ENCODE measurements at places on chromosomes 4 and X.

DNA sequence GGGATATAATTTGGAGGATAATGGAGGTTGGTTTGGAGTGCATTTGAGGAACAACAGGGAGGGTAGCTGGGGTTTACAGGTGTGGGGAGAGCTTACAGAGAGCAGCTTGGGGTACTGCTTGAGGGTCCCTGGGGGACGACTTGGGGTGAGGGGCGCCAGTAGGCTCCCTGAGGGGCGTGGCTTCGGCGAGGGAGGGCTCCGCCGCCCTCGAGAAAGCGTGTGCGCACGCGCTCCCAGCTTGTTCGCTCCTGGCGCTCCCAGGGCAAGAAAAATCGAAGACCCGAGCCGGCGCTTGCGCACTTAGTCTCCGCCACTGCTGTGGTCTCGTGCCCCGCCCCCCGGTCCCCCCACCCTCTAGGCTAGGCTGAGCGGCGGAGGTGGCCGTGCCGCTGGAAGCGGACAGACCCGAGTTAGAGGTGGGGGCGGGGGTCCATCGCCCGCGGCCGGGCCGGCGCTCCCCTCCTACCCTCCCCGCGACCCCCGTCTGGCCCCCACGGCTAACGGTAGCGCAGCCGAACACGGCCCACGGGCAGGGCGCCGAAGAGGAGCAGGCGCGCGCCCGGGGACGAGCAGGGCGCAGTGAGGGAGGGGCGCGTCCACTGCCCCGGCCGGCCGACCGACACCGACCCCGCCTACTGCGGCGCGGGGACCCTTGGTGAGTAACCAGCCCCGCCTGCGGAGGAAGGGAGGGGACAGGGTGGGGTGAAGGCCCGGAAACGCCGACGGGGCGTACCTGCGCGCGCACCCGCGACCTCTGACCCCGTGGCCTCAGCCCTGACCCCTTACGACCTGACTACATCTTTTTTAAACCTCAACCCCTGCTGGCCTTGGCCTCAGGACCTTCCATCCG is 5.4 kb upstream of the CCDC120 start:
- peak; percentile 44 for DNase-seq

DNA sequence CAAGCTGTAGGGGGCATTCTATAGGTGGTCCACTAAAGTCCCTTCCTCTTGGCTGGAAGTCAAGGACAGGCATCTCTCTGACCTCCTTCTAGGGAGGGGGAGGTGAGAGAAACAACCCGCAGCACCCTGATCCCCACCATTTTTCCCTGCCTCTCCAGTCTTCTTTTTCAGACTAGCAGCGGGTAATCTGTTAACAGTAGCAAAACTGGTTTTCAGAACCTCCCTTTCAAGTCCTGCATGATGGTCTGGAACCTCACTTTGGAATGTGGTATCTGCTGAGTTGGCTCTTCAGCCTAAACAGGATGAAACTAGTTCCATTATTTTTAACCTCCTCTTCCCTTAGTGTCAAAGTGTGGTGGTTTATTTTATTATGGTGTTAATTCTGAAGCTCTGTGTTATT is 196.0 kb downstream of the NWD2 start:
- no peak for DNase-seq

GRCh38 chr4:151094290-151094751 is 5.1 kb upstream of the RPS3A start:
- DNase-seq: no peak

DNA sequence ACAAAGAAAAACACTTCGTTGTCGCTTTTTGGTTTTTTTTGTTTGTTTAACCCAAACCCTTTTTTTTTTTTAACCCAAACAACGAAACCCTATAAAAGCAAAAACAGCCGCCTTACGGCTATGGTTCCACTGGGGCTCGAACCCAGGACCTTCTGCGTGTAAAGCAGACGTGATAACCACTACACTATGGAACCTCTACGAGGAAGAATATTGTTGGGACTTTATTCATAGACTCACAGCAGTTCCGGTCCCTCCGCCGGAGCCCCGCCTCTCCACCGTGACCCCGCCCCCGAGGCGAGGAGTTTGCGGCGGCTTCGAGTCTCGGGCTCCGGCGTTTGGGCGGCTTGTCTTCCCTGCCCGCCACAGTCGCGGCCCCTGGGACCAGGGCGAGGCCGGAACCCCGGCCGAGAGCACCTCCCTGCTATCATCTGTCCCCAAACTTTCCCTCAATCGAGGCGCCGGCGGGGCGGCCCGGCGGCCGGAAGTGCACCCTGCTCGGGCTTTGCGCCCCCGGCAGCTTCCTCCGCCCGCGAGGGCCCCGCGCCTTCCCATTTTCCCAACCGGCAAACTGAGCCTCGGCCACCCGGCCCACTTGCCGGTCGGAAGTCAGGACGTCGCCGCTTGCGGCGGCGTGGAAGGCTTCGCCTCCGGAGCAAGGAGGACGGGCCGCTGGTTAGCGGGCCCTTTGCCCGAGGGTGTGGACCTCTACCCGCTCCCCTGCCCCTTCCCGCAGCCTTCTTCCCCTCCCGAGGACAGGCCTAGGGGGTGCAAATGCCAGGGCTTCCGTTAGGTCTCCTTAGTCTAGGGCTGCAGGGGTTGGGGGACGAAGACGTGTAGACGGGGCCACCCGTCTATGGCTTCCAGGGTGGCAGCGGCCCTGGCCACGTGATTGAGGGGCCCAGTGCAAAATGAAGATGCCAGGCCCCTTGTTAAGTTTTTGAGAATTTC is 3.2 kb upstream of the RS1 start:
- DNase-seq: peak; percentile 48

DNA sequence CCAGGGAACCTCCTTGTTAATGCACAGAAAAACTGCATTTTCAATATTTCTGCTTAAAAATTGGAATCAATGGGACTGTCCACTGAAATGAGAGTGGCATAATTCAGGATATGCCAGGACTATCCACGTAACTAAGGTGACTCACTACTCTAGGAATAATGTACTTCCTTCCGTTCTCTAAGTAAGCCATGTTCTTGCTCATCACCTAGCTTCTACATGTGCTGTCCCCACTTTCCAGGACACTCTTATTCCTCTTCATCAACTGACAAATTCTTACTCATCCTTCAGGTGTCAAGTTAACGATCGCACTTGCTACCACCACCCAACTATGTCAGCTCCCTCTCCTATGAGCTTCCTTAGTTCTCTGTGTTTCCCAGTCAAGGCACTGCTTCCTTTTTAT is 342.8 kb upstream of the F9 start:
- no peak for DNase-seq

GRCh38 chr4:37978248-37978924 is 18.2 kb downstream of the PTTG2 start:
- peak; percentile 13 for DNase-seq

GRCh38 chrX:133516686-133517085 is 101.4 kb upstream of the GPC4 start:
- DNase-seq: no peak

DNA sequence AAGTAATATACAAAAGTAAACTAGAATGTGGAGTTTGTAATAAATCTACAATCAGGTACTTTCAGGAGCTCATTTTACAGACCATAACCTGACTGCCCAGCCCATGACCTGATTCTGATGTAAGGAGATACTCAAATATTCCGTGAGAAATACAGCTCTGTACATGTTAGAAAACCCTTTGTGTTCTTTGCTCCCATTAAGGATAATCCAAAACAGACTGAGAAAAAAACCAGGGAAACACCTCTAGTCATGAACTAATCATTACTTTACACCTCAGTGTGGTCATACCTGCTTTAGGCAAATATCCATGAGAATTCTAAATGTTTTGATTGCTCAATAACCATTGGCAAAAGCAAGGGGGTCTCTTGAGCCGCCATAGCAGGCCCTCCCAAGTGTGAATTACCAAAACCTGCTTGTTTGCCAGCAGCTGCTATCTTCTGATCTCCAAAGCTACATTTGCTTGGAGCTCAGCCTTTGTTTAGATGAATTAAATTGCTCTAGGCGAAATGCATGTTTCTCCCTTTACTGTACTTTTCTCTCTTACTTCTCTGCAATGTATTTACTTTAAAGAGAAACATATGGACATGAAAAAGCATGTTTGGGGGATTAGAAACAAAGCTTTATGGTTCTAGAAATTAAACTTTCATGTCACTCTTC is 79.1 kb downstream of the ANKRD50 start:
- no peak for DNase-seq

GRCh38 chr4:17335371-17335770 is 176.5 kb downstream of the QDPR start:
- DNase-seq: no peak

DNA sequence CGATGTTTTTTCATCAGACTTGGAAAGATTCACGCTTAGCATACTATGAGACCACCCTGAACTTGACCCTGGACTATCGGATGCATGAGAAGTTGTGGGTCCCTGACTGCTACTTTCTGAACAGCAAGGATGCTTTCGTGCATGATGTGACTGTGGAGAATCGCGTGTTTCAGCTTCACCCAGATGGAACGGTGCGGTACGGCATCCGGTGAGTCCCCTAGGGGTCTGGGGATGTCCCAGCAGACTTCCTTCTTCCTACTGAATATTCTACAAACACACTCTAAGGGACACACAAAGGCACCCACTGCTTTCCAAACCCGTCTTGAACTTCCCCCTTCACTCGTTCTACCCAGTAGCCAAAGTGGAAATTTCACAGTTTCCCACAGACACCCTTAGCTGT is 9.3 kb downstream of the GABRQ start:
- DNase-seq: no peak

GRCh38 chr4:186839122-186840037 is 115.7 kb upstream of the FAT1 start:
- DNase-seq: no peak

GRCh38 chrX:30313322-30313721 is 4.1 kb upstream of the NR0B1 start:
- no peak for DNase-seq

DNA sequence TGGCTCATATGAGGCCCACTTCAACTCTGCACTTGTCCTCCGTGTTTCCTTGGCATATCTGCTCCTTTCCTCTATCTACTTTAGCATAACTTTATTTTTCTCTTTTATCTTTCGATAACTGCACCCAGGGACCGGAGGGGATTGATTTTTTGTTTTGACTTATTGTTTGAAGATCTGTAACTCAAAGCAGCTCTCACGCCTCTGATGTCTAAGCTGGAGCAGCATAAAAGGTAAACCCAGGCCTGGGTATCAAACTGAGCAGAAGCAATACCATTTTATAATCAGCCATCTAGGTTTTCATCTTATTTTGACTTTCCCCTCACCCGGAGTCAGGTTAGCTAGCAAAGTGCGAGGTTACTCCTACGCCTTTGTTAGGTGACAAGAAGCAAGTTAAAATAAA is 28.4 kb downstream of the LEF1 start:
- no peak for DNase-seq

DNA sequence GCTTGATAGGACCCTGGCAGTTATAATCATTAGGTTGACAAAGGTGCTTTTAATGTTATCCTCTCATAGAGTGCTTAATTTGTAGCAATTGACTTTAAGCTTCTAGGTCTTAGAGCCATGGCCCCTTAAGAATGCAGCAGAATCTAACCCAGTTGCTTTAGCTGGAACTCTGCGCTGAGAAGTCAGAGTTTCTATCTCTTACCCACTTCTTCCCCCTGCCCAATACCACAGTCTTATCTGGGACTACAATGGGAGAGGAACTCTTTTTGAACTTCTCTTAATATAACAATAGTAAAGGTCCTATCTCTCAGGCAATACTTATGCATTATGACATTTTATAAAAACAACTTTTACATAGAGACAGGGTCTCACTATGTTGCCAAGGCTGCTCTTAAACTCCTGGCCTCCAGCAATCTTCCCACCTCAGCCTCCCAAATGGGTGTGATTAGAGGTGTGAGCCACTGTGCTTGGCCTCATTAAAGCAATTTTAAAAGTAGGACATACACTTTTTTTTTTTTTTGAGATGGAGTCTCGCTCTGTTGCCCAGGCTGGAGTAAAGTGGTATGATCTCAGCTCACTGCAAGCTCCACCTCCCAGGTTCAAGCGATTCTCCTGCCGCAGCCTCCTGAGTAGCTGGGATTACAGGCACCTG is 1.8 kb downstream of the TLR10 start:
- DNase-seq: no peak

GRCh38 chrX:14095702-14096101 is 66.0 kb upstream of the GEMIN8 start:
- DNase-seq: peak; percentile 10

DNA sequence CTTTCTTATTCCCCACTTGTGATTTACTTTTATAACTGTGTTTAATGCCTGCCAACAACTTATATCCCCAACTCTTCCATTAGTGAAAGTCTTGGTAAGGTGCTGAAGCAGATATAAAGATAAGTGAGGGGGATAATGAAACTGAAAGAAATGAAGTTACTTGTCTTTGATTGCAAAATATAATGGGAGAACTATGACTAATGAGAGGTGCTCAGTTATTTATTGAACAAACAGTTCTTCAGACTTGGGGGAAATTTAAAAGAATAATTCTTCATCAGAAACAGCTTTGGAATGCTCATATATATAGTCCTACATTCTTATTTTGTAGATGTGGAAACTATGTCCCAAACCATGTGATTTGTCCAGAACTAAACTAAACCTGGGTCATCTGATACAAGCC is 213.5 kb downstream of the TEX13A start:
- DNase-seq: no peak

- peak; percentile 31 for DNase-seq
These were observed 404 bp downstream of the PPP2R3B start for GRCh38 chrX:386239-386767.

- no peak for DNase-seq
These were observed 2.3 kb downstream of the TBL1X start for GRCh38 chrX:9467146-9467545.

- DNase-seq: no peak
These were observed 12.6 kb upstream of the MXD4 start for GRCh38 chr4:2274320-2275043.

DNA sequence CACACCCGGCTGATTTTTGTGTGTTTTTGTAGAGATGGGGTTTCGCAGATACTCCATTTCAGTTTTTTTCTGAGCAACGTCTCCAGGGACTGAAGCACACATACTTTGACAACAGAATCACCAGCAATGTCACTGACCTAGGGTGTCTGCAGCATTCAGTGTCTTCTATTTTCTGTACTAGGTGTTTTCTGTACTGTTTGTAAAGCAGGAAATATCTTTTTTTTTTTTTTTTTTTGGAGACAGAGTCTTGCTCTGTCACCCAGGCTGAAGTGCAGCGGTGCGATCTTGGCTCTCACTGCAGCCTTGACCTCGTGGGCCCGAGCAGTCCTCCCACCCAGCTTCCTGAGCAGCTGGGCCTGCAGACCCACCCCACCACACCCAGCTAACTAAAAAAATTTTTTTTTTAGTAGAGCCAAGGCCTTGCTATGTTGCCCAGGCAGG is 8.9 kb downstream of the ADD1 start:
- no peak for DNase-seq

GRCh38 chr4:6701371-6701770 is 7.7 kb downstream of the S100P start:
- DNase-seq: peak; percentile 37

DNA sequence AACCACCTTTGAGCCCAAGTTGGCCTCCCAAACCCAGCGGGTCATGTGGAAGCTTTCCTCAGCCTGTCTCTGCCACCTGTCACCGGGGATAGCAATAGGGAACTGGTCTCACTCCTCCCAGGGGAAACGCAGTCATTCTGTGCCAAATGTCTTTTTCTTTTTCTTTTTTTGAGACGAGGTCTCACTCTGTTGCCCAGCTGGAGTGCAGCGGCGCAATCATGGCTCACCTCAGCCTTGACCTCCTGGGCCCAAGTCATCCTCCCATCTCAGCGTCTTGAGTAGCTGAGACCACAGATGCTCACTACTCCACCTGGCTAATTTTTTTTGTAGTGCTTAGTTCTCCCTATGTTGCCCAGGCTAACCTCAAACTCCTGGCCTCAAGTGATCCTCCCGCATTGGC is 40.3 kb downstream of the MED28 start:
- DNase-seq: no peak

GRCh38 chr4:116882503-116882902 is 202.9 kb downstream of the TRAM1L1 start:
- DNase-seq: no peak

Measured in stimulated activated CD4-positive, alpha-beta T cell treated with anti-CD3 and anti-CD28 coated beads, Interleukin-15, amount 100 ng/mL, for 48 hours (primary cell).